ENCODE measurements at places on chromosomes 5 and 9.

DNA sequence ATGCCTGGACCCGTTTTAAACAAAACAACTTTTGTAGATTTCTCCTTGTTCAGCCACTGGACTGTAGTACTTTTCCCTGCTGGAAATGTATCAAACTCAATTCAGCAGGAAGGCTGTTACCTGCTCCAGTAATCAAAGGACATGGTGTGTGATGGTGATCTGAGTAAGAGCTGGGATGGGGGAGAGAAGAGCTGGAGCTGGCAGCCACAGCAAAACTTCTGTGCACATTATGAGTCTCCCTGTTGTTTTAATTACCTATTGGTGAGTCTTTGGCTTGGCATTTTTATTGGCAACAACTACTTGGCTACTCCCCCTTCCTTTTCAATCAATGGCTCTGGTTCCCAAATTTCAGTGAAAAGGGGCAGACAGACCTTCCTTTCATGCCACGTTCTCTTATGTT is 9.7 kb downstream of the NREP start:
- no peak for DNase-seq

- DNase-seq = no peak
Measured at GRCh38 chr5:113510836-113511451, 2.5 kb upstream of the YTHDC2 start.

GRCh38 chr9:105511446-105511845 is 46.5 kb upstream of the FKTN start:
- DNase-seq = no peak

GRCh38 chr5:142152384-142152732 is 43.8 kb downstream of the NDFIP1 start:
- DNase-seq = no peak

DNA sequence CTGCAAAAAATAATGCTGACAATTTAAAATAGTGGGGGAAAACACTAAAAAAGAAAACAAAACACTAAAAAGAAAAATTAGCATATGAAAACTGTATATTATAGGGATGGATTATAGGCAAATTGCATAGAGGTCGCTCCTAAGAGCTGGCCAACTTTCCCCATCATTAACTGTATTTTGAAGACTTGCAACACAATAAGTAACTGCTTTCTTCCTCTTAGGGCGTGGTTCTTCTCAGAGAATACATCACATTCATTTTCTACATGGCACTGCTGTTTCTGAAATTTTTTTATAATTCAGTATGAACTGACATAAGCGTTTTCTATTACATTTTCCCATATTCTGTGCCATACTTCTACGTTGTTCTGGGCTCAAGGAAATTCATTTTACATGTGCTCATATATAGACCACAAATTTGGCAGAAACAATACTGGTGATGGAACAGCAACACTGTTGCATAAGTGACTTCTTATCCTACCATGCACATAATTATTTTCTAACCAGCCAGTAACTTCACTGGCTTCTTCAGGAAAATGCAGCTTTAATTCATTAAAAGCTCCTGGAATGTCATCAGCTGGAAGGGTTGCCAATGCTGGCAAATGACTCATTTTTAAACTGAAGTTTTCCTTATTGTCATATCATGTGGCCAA is 171.2 kb upstream of the DMAC1 start:
- DNase-seq = no peak

- DNase-seq = no peak
Measured at GRCh38 chr5:74040811-74041491, 415.0 kb downstream of the ARHGEF28 start.

- DNase-seq = no peak
Measured at GRCh38 chr5:65172486-65173129, 309.1 kb downstream of the ADAMTS6 start.

GRCh38 chr9:69317894-69318293 is 7.1 kb upstream of the ENTREP1 start:
- DNase-seq = no peak

GRCh38 chr9:5642170-5642569 is 13.3 kb downstream of the RIC1 start:
- DNase-seq = no peak

GRCh38 chr5:33299621-33300208 is 141.1 kb upstream of the TARS1 start:
- peak; percentile 25 for DNase-seq

GRCh38 chr9:79809931-79810330 is 238.2 kb downstream of the TLE4 start:
- DNase-seq = no peak

DNA sequence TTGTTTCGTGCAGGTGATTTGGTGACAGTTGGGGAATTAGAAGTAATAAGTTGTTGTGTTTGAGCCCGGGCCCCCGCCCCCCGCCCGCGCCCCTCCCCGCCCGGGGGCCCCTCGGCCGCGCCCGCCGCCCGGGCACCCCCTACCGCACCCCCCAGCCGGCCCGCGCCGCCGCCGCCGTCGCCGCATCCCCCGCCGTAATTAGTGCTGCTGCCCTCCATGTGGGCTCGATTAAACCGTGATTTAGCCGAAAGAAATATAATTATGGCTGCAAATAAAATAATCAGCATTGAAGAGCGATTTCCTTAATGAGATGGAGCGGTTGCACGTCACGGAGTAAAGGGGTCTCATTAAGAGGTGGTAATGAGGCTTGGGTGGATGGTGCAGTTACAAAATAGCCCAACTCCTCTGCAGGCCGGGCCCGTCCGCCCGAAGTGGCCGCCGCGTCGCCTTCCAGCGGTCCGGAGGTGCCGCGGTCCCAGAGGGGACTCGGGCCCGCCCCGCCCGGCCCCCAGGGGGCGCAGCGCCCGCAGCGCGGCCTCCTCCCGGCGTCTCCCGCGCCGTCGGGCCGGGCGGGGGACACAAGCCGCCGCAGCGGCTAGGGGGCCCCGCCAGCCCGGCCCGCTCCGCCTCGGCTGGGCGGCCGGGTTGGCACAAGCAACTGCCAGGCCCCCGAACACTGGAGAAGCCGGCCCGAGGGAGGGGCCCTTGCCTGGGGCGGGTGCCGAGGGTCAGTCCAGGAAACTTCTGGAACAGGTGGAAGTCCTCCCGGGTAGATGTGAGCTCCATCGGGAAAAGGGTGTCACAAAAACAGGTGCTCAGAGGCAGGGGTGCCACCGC is 6.9 kb upstream of the OTP start:
- peak; percentile 66 for DNase-seq

GRCh38 chr5:110321117-110321516 is 405.4 kb downstream of the TMEM232 start:
- no peak for DNase-seq

DNA sequence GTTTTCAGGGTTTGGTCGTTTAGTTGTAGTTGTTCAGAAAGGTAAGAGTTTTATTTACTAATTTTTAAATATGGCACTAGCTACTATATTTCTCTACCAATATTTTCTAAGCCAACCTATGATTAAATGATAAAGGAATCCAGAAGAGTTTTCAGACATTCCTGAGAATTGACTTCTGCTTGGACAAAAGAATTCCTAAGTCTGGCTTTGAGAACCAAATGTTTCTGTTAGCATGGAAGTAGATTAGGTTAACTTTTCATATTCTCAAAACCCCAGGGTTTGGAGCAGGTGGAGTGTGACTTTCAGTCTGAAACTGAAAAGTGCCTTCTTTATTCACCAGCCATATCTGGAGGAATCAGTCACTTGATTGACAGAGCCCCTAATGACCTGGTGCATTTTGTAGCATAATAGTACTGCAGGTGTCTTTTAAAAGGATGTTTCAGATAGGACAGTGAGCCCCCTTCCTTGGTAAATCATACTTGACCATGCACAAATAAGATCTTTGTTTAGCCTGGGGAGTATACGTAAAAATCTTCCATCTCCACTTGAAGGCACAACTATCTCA is 457.0 kb upstream of the ZNF462 start:
- DNase-seq = no peak

DNA sequence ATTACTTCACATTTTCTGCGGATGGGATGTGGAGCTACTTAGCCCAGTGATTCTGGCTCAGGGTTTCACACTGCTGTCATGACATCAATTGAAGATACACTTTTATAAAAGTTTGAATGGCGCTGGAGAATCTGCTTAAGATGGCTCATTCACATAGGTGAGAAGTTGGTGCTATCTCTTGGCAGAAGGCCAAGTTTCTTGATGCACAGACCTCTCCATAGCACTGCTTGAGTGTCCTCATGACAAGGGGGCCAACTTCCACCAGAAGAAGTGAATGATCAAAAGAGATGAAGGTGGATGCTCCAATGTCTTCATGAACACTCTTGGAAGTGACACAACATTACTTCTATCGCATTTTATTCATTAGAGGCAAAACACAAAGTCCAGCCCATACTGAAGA is 403.7 kb upstream of the CCNG1 start:
- no peak for DNase-seq

DNA sequence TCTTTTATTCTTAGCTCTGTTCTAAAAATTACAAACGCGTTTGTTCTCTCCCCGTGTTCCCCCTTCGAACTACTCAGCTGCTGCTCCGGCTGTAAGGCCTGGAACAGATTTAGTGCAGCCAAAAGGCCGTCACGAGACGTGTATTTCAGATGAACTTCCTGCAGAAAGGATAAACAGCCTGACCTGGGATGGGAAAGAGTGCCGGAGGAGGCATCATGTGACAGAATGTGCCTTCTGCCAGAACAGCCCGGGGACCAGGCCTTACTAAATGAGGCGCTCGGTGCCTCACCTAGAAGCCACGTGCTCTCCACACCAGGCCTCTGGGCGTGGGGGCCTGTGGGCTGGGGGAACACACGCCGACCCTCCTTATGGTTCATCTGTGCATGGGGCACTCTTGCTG is 94.7 kb downstream of the PPARGC1B start:
- DNase-seq = no peak

DNA sequence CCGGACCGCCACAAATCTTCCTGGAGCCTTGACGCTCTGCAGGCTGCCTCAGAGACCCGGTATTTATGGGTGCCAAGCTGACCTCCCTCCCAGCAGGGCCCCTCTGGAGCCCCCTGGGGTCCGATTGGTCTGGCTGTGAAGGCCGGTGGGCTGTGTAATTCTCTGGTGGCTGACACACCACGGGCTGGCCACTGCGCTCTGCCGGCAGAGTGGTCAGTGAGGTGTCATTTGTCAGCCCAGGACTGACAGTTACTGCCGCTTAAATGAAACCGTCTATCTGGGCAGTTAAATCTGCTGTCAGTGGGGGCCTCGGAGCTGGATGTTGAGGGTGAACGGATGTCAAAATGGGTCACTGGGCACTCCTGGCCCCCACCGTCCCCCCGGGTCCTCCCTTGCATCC is 10.7 kb downstream of the NR5A1 start:
- DNase-seq = peak; percentile 42

DNA sequence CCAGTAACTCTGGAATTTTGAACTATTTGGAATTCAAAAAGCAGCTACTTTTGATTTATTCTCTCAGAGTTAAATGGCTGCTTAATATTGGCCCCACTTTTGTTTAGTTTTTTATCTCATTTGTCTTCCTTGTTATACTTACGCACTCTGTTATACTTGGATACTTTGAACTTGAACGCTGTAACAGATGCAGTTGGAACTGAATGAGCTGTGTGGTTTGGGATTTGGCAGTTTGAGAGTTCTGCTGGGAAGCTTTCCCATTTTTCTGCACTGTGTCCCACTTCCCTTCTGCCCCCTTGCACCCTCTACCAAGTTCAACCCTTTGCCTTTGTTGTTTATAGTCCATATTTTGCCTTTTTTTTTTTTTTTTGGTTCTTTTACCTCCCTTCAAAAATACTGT is 3.8 kb downstream of the RHOBTB3 start:
- no peak for DNase-seq

DNA sequence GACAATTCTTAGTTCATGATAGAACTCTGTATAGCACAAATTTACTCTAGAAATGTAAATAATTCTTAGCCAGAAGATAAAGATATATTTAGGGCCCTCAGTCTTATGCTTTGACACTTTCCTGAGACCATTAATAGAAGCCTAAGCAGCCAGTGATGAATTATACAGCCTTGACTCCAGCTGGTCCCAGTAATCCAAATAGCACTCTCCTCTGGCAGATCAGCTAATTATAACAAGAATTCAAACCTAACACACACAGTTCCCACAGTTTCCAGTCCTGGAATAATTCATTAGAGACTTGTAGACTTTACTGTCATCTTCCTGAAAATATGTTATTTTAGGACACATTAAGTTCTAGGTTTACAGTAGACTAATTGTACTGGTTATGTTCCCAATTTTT is 50.4 kb downstream of the SHOC1 start:
- no peak for DNase-seq

GRCh38 chr5:58069846-58070245 is 390.0 kb downstream of the PLK2 start:
- no peak for DNase-seq

GRCh38 chr5:96859375-96859774 is 16.9 kb upstream of the ERAP2 start:
- DNase-seq = no peak

DNA sequence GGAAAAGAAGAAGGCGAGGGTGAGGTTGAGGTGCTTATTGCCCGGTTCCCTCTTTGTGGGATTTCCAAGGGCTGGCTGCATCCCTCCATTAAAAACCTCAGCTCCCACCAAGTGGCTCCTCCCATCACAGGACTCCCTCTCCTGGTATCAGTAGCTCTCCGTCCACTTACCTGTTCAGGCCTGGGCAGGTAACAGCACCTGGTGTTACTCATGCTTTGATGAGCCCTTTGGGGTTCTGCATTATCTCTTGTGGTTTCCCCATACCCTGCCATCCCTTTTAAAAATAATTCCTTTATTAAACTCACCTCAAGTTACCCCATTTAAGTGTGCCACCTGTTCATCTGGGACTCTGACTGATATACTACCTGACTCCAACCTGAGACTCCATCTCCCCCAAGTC is 17.5 kb upstream of the TGFBR1 start:
- DNase-seq = no peak

DNA sequence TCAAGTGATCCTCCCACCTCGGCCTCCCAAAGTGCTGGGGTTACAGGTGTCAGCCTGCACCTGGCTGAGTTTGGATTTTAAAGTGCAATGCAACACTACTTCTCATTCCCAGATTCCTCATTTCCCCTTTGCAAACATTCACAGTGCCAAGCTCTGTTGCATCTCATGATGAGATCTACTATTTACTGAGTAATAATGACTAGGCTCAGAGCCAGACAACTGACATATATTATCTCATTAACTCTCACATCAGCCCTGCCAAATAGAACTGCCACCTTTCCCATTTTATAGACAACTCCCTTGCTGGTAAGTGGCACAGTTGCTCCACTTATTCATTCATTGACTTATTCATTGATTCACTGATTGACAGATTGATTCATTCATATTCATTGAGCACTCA is 7.0 kb downstream of the PDE6A start:
- DNase-seq = no peak

DNA sequence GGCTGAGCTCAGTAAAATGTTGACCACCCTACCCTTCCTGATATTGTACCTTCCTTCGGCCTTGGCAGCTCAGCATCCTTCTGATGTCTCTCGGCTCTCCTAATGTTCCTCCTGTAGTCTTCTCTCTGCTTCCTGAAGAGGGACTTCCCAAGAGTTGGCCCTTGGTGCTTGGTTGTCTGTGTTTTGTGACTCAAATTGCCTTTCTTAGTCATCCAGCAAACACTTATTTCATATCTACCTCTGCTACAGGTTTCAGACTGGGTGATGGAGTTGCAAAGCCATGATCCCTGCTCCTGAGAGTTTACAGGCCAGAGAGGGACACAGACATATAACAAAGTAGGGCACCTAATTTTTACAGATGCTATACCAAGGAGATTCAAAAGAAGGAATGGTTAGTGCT is 70.1 kb downstream of the SV2C start:
- no peak for DNase-seq

All from right kidney (tissue), 9 donors.